ENCODE measurements at places on chromosomes 5 and 9. TPM values are rescaled to one million over a fixed set of nuclear protein-coding genes. Genes with fewer than 3 reads are reported as not detected.
A peak's percentile ranks its signal among the peaks of the same experiment; 100 is the strongest.

GRCh38 chr5:138051441-138052296, 18.8 kb upstream of the FAM13B start:
- DNase-seq: no peak

DNA sequence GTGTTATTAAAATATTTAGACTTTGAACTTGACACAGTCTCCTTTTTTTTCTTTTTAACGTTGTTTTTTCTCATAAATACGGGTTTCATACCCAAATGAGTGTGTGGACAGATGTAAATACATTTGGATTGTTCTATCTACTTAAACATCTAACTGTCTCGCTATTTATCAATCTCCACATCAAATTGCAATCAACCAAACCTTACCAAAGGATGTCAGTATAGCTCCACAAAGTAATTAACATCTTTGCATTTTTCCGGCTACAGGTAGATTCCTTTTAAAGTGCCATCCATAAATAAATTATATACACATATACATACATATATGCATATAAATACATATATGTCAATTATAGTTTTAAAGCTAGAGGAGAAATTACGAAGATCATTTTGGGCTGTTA, 705 bp upstream of the CDH10 start:
- DNase-seq: no peak

- no peak for DNase-seq
These were observed 52.4 kb upstream of the TRAF1 start for GRCh38 chr9:120978987-120979386.

GRCh38 chr5:129746876-129747275, 1.0 kb upstream of the MINAR2 start:
- no peak for DNase-seq

DNA sequence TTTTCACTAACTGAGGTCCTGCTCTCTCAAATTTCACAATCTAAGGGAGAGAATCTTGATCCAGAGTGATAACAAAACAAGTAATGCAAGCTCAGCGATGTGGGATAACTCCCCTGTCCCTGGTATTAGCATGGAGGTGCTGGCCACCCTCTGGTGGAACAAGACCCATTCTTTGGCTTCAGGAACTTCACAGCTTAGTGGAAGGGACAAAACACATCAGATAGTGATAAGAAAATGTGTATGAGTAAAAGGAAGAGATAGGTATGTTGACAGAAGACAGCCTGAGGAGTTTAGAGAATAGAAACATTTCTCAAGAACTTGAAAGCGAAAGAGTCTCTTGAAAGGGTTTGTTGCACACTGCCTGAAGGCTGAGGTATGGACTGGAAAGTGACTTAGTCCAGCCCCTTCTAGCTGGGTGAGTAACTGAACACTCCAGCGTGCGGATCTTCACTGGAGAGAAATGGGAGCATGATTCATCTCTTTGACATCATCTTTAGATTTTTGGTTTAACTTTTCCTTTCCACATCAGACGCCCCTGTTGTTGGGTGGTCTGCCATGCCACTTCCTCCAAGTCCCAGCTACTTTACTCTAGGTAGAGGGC, 25.4 kb upstream of the ZSWIM6 start:
- DNase-seq: peak; percentile 82

DNA sequence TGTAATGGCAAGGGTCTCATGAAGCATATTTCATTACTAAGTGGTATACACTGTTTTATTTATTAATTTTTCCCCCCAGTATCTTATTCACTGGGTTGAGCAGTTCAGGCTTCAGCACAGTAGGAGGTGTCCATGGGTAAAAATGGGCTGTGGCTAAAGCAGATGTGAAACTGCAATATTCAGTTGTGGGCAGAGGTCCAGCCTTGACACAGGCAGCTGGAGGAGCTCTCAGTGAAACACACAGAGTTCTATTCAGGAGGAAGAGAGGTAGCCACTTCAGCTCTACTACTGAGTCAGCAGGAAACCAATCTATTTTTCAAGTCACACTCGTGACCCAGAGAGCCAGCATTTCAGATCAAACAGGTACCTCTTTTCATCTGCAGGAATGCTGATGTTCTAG, 418.3 kb downstream of the CDH10 start:
- DNase-seq: peak; percentile 38

- no peak for DNase-seq
These were observed 79.8 kb upstream of the MAMDC2 start for GRCh38 chr9:69963803-69964202.

- DNase-seq: no peak
These were observed 12.0 kb downstream of the EXOC3 start for GRCh38 chr5:454936-455335.

DNA sequence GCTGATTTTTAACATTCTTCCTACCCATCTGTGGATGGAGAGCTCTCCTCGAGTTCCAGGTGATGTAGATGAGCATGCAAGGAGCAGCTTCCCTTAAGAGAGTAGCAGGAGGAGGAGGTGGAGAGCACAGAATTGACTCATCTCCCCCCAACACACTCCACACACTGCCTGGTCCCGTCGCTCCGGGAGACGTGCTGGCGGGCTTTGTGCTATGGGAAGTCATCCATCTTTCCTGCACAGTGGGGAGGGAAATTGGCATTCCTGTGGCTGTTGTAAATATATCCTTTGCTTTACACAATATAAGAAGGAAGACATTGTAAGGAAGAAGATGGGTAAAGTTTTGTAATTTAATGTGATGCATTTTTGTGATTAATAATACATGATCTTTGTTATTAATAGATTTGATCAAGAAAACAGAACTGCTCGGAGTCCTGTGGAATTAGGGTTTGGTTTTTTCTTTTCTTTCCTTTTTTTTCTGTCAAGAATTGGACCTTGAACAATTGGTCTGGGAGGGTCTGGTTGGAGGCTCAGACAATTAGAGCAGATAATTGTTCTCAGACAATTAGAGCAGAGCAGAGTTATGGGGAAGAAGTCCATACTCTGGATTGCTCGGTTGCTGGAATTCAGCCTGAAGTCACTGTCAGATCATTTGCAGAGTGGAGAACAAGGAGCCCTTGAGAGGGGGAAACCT, 297.8 kb downstream of the GADD45G start:
- peak; percentile 96 for DNase-seq

- no peak for DNase-seq
These were observed 5.3 kb upstream of the DCP2 start for GRCh38 chr5:112971276-112971675.

- no peak for DNase-seq
These were observed 83.4 kb downstream of the RAPGEF1 start for GRCh38 chr9:131656356-131657036.

GRCh38 chr5:154520861-154521453, 42.9 kb upstream of the HAND1 start:
- DNase-seq: peak; percentile 51

GRCh38 chr5:158737536-158738027, 362.1 kb downstream of the EBF1 start:
- no peak for DNase-seq

GRCh38 chr5:145118127-145118526, 717.0 kb downstream of the PRELID2 start:
- no peak for DNase-seq

GRCh38 chr9:114960276-114960675, 29.9 kb upstream of the TNFSF8 start:
- no peak for DNase-seq

The MEF2C gene
- 2.4 TPM for total RNA-seq

The ELAVL2 gene
- total RNA-seq: 27.5 TPM

The PCDH12 gene
- 0.07 TPM for total RNA-seq

The STPG3 gene
- total RNA-seq: not detected

The SLC24A2 gene
- total RNA-seq: not detected

The PCDHGA6 gene
- 1.9 TPM for total RNA-seq

The FGD3 gene
- 0.10 TPM for total RNA-seq

The ARSI gene
- total RNA-seq: 5.0 TPM
